ENCODE measurements at places on chromosomes 4 and X.

GRCh38 chr4:39609454-39609931 is 29.2 kb downstream of the SMIM14 start:
- no peak for DNase-seq

DNA sequence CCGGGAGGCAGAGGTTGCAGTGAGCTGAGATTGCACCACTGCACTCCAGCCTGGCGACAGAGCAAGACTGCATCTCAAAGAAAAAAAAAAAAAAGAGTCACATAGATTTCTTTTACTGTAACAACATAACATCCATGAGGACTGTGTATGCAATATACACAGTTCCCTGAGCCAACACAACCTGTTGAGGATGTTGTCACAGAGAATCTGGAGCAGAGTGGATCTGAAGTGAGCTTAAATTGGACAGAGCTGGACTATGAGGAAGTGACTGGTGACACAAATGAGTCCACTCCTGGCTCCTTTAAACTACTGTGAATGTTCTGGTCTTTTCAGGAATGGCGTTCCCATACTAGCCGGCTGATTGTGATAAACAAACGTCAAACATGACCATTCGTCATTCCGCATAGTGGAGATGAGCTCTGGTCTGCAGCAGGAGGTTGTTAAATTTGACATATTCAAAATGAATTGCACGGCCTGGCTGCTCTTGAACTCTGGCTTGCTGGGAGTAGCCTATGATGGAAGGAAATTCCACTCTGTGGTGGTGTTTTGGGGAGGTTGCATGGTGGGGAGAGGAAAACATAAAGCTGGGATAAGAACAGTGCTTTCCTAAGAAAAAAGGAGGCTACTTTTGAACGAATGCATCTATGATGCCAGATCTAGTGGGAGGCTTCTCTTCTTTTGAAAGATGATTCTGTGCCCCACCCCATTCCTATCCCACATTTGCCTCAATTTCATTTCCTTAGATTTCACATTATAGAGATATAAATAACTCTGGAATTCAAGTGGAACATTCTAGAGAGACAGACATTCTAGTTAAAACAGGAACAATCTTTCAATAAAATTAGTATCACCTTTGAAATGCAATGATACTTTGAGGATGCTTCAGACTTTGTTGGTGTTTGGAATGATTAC is 149.5 kb downstream of the SHROOM3 start:
- no peak for DNase-seq

GRCh38 chrX:10608099-10608498 is 12.3 kb downstream of the MID1 start:
- DNase-seq, result peak; percentile 72

DNA sequence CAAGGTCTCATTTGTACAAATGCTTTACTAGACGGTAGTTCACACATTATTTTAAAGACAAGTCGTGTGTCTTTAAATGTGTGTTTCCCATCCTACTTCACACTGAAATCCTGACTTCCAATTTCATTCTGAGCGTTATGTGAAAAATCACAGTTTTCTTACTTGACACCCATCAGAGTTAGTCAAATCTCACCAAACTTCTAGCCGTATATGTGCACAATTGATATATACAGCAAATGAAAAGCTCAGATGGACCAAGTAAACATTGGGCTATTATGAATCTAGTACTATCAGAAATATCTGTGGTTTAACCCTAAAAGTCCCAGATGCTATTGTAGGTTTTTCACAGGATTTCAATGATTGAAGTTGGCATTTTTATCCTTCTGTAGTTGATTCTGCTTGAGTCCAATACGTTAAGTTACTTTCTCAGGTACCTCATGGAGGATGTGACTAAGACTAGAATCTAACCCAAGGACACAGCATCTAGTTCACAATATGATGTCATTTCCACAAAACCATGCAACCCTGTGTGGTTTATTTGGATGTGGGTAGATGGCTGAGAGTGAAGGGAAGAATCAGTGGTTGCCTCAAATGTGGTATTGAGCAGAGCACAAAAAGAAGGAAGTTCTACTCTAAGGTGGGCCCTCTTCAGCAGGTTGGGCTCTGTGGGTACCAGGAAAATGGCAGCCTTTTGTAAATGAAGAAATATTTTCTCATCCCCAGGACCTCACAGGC is 22.1 kb upstream of the TRIM60 start:
- DNase-seq, result no peak

DNA sequence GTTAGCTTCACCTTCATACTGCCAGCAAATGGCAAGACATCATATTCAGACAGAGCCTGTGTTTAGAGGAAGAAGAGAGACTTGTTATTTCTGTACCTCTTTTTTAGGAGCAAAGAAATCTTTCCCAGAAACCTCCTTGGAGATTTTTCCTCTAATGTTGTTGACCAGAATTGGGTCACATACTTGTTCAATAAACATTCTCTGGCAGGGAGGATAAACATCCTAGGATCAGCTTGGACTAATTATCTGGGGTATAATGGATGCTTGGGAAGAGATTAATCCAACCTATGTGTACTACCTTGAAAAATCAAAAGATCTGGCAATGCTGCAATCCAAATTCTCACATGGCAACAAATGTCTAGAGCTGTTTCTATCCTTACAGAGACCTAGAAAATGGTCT is 8.4 kb upstream of the PRSS12 start:
- no peak for DNase-seq

Data from HCEC 1CT (cell line).